ENCODE measurements at places on chromosomes 12 and 14.

- DNase-seq: peak; percentile 4
Measured at GRCh38 chr12:31324845-31325523, 966 bp downstream of the SINHCAF start.

- no peak for DNase-seq
Measured at GRCh38 chr14:105853907-105854599, 327.7 kb downstream of the TMEM121 start.

DNA sequence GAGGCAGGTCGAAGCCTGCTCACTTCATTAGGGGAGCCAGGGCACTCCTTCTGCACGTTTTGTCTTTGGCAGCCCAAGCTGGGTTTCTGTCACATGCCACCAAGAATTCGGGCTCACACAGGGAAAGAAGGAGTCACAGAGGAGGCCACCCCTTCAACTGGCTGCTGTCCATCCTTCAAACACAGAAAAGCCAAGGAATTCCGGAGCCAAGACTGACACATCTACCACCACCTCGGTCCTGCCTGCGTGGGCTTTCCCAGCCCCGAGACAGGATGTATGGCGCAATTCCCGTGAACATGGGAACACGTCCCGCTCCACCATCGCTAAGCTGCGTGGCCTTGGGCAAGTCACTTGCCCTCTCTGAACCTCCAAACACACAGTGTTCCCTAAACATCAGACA is 70.4 kb downstream of the NCOR2 start:
- no peak for DNase-seq

DNA sequence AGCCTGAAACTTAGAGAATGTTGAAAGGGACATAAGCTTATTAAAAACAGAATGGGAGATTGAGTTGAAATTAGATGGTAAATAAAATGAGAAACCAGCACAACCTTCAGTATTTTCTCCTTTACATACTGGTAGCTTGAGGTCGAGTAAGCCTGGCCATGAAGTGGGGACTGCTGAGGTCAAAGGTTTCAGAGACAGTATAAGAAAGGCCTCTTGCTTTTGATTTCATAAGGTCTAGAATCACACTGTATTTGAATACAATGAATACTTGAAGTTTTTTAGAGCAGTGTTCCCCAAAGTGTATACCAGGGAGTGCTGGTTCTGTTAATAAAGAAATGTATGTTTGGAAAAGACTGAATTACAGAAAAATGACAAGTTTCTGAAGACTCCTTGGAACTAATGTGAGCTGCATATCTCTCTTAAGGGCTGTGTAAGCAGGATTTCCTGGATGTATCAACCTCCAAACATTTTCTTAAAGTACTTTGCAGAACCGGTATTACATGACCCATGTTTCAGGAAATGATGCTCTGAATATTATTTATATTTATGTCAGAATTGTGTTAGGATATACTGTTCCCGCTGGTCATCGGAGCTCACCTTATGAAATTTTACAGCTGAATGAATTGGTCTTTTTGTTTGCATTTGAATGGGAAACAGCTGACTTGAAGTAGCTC is 85.0 kb downstream of the AKAP6 start:
- DNase-seq: no peak

GRCh38 chr14:57834961-57835360 is 30.9 kb downstream of the SLC35F4 start:
- DNase-seq: no peak

DNA sequence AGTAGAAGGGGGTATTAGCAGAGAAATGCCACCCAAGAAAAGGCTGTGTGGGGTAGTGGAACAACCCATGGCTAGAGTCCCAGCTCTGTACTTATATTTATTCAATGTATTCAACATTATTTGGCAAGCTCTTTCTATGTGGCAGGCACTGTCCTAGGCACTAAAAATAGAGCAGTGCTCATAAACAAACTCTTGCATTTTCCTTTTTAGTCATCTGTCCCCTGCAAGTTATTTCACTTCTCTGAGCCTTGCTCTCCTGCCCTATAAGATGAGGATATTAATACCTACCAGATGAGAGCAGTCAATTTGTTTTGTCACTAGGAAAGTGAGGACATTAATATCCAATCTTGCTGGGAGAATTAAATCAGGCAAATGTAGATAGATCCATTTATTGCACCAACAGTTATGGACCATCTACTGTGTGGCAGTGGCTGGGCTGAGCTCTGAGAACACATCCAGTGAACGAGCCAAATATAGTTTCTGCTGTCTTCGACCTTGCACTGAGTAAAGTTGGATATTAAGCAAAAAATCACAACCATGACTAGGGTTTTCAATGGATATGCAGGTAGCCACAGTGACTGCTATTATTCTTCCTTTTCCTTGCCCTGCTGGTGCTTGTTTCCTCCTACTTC is 314.3 kb upstream of the TBX3 start:
- DNase-seq: no peak

GRCh38 chr12:52582971-52583456 is 9.4 kb upstream of the KRT74 start:
- DNase-seq: peak; percentile 24
